CD4-positive, alpha-beta T cell treated with Interleukin-17A for 1 hour (primary cell): ENCODE measurements at places on chromosomes 6 and 20.

GRCh38 chr6:143647732-143648131 lies 30.0 kb upstream of the PHACTR2 start:
- DNase-seq, result no peak

GRCh38 chr6:81889377-81890053 lies 137.0 kb upstream of the TENT5A start:
- no peak for DNase-seq

GRCh38 chr6:109300874-109301273 lies 81.4 kb downstream of the CD164 start:
- no peak for DNase-seq

DNA sequence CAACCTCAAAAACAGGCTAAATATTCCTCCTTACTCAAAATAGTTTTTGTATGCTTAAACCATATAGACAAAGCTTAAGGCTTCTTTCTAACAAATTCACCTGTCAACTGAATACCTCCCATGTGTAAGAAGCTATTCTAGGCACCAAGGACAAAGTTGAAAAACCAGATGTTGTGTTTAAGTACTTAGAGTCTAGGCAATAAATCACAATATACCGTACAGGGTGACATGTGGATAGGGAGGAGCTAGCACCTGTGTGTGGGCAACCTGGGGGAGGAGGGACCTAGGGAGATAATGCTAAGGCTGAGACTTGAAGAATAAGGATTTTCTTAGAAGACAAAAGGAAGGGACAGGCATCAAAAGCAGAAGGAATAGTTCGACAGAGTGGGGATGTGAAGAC lies 123.5 kb downstream of the LMBRD1 start:
- DNase-seq, result no peak

DNA sequence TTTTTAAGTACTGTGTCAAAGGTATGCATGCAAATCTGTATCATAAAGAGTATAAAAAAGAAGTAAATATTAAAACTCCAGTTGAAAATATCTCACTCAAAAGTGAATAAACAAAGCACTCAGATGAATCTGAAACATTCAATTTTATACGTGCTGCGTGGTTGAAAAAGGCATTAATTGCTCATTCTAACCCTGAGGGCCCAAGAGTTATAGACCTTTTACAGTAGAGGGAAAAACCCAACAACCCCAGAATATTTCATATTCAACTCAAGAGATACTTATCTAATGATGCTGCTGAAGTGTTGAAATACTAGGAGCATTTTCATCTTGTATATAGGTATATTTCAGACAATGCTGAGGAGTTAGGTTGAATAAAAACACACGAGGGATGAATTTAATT lies 862.8 kb upstream of the CITED2 start:
- no peak for DNase-seq

GRCh38 chr20:20501128-20501527 lies 133.2 kb downstream of the INSM1 start:
- DNase-seq, result no peak

DNA sequence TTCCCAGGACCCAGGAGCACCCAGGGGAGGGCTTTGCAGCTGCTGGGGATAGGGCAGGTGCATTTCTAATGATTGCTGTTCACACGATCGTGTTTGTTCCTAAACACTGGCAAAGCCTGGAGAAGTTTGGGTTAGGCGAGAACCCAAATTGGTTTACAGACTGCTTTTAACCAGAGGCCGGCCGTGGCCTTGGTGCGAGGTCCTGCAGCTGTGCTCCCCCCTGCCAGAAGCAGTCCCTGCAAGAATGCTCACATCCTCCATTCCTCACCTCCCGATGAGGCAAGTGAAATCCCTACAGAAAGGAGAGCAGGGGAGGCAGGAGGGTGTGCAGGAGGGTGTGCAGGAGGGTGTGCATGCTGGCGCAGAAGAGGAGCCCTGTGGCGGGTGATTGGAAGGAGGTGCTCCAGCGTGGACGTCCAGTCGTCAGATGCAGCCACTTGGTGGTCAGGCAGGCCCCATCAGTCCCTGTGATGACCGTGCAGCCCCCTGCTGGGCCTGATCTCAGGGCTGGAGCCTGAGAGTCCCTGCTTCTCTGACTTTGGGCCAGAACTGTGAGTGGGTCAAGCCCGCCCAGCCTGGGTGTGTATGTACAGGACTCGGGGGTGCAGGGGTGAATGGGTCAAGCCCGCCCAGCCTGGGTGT lies 55.7 kb upstream of the FRMD1 start:
- DNase-seq, result no peak

DNA sequence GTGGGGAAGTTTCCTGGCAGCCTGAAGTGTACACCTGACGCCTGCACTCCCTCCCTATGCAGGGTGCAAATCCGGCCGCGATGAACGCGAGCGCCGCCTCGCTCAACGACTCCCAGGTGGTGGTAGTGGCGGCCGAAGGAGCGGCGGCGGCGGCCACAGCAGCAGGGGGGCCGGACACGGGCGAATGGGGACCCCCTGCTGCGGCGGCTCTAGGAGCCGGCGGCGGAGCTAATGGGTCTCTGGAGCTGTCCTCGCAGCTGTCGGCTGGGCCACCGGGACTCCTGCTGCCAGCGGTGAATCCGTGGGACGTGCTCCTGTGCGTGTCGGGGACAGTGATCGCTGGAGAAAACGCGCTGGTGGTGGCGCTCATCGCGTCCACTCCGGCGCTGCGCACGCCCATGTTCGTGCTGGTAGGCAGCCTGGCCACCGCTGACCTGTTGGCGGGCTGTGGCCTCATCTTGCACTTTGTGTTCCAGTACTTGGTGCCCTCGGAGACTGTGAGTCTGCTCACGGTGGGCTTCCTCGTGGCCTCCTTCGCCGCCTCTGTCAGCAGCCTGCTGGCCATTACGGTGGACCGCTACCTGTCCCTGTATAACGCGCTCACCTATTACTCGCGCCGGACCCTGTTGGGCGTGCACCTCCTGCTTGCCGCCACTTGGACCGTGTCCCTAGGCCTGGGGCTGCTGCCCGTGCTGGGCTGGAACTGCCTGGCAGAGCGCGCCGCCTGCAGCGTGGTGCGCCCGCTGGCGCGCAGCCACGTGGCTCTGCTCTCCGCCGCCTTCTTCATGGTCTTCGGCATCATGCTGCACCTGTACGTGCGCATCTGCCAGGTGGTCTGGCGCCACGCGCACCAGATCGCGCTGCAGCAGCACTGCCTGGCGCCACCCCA lies 1.2 kb downstream of the GPR6 start:
- no peak for DNase-seq

GRCh38 chr20:58982406-58983114 lies 1.5 kb downstream of the NELFCD start:
- DNase-seq, result peak; percentile 61

- no peak for DNase-seq
These were observed 82.8 kb downstream of the TFAP2A start for GRCh38 chr6:10332111-10332510.

- no peak for DNase-seq
These were observed 8.7 kb downstream of the SLC2A4RG start for GRCh38 chr20:63748070-63748933.

DNA sequence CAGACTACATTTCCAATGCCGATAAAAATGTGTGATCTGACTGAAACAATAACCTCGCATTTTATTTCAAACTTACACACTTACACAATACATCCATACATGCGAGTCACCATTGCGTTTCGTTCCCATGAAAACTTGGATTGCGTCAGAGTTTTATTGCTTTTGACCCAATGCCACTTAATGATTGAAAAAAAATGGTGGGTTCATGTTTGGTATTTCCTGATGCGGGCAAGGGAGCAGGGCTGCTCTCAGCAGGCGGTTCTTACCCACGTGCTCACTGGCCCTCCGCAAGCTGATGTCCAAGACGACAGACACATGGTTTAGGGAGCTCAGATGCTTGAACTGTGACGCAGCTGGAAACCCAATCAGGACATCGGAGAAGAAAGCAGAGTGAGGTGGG lies 281.0 kb upstream of the SULF2 start:
- DNase-seq, result no peak

DNA sequence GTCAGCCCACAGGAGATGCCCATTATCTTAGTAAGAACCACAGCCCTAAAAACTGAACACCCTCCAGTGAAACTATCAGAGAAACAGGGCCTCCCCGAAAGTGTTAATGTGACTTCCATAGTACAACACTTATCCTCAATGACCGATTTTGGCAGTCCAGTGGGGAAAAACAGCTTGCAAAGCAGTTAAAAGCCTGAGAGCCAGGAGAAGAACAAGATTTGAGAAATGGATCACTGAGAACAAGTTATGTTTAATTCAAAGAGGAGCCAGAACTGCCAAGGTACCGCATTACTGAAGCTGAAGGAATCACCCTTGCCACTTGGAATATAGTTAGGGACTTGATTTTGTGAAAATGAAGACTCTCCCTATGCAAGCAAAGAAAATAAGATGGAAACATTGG lies 236.9 kb downstream of the QKI start:
- DNase-seq, result no peak

DNA sequence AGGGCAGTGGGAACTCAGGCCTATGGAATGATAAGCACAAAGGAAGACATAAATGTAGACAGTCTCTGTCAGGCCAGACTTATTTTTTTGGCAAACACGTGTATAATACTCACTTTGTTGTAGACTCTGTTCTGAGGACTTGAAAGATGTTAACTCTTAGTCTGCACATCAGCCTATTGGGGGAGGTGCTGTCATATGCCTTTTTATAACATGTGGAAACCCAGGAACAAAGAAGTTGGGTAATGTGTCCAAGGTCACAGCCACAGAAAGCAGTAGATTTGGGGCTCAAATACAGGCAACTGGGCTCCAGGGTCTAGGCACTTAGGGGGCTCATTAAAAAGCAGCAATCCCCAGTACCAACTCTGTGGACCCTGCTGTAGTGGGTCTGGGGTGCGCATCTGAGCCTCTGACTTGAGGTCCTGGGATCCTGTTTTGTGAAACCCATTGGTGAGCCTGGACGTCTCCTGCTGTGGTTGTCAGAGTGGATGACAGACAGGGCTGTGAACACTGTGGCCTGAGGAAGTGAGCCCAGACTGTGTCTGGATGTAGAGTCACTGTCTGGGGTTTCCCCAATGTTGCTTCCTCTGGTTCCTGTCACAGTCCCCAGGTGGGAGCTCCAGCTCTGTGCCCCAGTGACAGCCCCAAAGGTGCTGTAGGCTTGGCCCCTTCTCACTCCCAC lies 50.0 kb downstream of the CDH26 start:
- DNase-seq, result peak; percentile 9

- DNase-seq, result no peak
These were observed 703.5 kb downstream of the TFAP2A start for GRCh38 chr6:9711365-9711764.

DNA sequence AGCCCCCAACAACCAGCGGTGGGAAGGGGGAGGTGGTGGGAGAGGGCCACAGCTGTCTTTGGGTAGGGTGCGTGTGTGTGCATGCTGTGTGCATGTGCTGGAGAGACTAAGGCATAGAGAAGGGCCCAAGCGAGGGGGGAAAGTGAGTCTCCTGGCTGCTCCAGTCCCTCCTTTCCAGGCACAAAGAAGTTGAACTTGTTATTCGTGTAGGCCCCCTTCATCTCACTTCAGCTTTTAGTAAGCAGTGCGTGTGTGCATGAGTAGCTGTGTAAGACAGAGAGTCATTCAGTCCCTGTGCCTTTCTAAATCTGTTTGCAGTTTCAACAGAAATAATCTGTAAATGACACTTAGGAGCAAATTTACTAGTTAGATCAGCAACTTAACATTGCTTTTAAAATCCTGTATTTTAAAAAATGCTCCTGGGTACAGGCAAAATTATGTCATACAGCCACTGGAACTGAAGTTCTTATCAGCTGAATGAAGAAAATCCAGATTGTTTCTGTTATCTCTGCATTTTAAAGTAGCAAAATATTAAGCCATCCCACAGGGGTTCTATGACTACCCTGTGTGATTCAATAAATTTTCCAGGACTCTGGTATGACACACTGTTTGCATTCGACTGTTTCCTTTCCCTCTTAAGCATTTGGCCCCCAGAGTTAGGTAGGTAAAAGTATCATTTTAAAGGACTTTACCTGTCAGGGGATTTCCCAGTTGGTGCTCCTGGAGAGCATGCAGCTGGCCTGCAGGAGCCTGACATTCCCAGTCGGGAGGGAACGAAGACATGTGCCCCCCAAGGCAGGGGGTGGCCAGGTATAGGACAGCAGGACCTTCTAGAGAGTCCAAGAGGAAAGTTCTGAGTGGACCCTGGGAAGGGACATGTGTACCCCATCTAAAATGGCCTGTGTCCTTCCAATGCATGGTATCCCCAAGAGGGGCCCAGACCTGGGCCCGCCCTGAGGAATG lies 39.0 kb downstream of the MTRES1 start:
- no peak for DNase-seq

DNA sequence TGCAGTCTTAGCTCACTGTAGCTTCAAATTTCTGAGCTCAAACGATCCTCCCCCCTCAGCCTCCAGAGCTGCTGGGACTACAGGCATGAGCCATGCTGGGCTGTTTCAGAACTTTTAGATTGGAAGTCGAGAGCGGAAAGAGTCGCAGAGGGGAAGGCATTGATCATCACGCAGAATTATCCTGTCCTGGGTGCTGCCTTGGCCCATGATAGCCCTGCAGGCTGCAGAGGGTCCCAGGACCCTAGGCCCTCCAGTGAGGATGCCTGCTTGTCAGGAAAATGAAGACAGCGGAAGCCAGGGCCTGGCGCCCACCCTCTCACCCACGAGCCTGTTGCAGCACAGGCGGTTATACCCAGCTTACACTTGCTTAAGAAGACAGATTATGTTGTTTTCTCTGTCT lies 9.1 kb downstream of the TMEM181 start:
- no peak for DNase-seq

- DNase-seq, result peak; percentile 42
These were observed 17.6 kb downstream of the PLAGL2 start for GRCh38 chr20:32189691-32190615.

DNA sequence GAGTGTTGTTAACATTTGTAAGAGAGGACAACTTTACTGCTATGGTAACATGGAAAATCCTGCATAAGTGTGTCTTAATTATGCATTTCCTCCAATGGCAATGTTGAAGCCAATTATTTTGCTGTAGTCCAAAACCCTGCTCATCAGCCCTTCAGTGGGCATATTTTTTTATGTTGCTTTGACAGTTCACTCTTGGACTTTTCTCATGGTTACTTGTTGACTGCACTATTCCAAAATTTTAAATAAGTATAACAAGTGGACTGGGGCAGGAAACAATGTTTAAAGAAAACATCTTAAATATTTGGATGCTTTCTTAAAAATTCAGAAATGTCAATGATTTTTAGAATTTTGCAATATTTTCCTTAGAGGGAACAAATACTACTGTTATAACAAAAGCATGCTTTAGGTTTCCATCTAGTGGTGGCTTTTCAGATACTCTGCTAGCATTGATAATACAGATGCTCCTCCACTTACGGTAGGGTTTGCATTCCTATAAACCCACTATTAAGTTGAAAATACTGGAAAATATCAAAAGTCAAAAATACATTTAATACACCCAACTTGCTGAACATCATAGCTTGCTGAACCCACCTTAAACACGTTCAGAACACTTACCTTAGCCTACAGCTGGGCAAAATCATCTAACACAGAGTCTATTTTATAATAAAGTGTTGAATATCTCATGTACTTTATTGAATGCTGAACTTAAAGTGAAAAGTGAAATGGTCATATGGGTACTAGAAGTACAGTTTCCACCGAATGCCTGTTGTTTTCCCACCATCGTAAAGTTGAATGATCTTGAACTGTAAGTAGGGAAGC lies 86.4 kb downstream of the ADGRG6 start:
- peak; percentile 26 for DNase-seq

GRCh38 chr20:33836277-33836676 lies 25.1 kb downstream of the CHMP4B start:
- no peak for DNase-seq
